Activated CD8-positive, alpha-beta memory T cell treated with anti-CD3 and anti-CD28 coated beads for 1 hour (primary cell): ENCODE measurements at places on chromosomes 5 and 9.

GRCh38 chr9:2019723-2020122 is 4.6 kb downstream of the SMARCA2 start:
- DNase-seq, result no peak

DNA sequence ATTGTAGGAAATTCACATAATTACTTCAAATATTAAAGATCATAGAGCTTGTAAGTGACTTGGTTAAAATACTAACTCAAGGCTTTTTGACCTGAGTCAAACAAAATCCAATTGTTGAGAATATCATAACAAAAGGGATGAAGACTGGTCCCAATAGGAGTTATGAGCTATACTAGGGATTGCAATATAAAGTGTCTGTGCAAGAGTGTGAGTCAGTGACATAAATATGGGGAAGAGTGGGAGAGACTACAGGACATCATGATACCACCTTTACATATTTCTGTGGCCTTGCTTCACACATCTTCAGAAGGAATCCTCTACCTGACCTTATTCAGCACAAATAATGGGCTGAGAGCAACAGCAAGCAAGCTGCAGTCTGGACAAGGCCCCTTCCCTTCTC is 180.9 kb upstream of the SLC24A2 start:
- DNase-seq, result no peak

DNA sequence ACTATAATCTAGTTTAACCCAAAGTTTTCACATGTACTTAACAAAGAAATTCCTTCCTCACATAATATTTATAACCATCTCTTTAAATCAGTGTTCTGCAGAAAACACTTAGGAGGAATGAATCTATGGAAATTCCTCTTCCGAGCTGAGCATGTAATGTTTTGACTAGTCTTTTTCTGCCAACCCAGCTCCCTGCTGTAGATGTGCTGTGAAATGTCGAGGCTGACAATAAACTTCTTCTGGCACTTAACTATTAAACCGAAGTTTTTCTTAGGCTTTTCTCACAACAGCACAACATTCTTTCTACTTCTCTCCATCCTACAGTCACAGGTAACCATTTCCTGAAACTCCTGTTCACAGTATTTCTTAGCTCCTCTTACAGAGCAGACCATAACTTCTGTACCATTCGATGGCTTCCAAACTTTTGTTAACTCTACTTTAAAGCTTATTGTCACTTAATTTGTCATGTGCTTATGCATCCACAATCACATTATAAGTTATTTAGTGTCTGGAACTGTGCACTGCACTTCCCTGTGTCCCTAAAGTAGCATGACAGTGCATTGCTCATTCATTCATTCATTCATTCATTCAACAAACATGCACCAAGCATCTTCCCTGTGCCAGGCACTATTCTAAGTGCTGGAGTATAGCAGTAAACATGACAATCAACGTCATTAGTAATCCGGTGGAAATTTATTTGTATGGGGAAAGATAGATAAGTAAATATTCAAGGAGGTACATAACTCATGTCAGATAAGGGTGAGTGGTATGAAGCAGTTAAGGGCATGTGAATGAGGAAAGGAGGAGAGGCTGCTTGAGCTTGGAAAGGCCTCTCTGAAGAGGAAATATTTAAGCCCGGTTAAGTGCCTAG is 54.6 kb downstream of the TSSK1B start:
- no peak for DNase-seq

DNA sequence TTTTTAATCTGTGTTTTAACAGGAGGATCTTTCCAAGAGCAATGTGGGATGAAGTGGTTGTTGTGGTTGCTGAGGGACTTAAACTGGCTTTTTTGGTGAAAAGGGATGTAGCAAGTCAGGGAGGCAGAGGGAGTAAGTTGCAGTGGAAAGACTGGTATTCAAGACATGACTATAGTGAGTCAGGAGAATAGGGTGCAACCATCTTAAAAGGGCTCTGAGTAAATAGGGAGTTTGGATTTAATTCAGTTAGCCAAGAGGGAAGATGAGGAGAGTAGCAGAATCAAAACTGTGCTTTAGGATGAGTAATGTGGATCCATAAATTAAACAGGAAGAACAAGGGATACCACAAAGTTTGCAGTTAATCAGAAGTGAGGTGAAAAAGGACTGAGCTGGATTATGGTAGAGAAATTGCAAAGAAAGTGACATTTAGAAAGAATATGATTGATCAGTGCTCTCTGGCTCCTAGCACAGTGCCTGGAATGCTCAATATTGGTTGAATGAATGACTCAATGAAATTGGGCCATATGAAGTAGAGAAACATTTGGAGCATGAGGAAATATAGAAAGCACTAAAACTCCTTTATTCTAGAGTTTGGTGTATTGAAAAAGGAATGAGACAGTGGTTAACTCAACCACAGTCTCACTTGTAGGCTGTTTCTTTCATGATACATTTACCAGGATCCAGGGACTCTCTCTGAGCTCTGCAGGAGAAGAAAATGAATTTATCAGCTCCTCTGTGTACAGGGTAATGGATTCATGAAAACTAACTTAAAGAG is 5.1 kb downstream of the POLR3G start:
- DNase-seq, result no peak

DNA sequence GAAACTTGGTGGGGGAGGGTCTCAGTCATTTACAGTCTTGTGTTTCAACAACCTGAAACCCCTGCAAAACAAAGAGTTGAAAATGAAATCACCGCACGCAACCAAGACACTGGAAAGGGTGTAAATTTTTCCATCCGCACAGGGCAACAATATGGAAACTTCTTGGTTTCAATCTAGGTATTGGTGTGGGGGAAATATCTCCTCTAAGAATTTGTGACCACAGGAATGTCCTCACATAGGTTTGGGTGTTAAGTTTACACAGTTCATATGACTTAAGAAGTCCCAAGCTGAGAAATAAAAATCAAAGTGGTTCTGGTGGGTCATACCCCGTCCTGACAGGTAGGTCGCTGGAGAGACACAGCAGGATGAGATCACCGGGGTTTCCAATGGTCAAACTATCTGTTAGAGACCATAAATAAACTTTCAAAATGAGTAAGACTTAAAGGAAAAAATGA is 51.9 kb upstream of the PIP5K1B start:
- no peak for DNase-seq

GRCh38 chr5:8892926-8893325 is 652.9 kb downstream of the SEMA5A start:
- no peak for DNase-seq

DNA sequence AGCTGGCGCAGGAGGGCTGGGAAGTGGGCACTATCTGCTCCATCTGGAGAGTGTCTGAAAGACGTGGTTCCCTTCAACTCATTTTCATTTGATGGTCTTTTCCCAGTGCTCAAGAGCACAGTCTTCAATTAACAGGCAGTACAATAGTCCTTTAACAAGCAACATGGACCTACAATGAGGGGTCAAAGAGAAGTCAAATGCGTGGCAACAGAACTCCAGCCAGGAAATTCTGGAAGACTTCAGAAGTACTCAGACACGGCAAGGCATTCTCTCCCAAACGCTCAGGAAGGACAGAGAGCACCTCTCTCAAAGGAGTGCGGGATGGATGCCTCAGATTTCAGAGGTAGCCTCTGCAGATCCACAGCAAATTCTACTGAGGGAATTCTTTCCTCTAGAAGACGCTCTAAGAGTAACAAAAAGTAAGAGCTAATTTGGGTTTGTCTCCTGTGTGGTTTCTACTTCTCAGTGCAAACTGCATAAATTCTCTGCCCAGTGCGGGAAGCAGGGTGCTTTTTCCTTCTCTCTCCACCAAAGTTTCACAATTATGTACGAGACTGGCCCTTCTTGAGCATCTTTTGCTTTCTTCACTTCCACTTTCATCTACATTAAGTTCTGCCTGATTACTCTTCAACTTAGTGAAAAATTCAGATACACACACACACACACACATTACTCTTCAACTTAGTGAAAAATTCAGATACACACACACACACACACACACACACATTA is 56.4 kb downstream of the LHFPL2 start:
- DNase-seq, result no peak

DNA sequence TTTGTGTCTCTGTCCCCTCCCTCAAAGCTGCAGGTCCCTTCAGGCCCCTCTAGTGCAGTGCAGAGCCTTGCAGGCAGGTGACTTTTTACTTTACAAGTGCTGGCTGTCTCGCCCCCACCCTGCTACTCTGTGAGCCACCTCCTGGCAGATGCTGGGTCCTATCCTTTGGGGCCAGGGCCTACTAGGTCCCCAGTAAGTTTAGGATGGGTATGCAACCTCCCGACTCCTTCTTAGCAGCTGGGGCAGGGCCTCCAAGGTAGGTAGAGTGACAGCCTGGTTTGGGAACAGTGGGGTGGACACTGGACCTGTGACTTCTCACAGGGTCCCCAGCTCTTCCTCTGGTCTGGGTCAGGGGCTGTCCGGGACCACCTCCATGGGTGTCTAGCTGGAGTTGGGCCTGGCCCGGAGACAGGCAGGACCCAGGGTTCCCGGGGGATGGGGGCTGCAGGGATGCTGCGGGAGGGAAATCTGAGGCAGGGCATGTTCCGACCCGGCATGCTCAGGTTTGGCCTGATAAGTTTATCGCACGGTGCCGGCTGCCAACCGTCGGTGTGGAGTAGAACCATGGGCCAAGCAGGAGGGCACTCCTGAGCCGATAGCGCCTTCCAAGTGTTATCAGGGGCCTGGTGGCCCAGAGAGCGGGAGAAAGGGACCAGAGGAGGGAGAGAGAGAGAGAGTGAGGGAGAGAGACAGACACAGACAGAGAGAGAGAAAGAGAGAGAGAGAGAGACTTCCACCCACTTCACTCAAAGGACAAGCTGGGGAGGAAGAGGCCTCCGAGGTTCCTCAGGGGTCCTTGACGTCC is 20.5 kb downstream of the GFI1B start:
- DNase-seq, result no peak
